ENCODE measurements at places on chromosomes 6 and 20.

DNA sequence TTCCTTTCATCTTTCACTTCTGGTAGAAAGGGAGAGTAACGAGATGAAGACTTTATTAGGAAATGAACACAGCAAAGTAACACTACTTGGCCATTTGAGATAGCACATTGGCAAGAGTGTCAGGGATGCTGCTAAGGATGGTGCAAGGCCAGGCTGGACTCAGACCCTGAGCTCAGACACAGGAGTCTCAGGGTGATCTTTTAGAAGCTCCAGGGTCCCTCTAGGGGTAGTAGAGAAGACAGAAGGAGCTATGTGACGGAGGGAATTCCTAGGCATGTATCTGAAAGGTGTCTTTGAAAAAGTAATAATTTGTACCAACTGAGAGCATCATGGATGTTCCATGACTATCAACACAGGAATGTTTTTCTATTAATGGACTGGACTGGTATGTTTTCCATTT, 436.5 kb downstream of the DHX35 start:
- H3K27me3 ChIP-seq = no peaks in the 10 kb centered on the region
- no peak overlapping the region for H3K27ac ChIP-seq
- DNase-seq = no peak
- no peaks in the 10 kb centered on the region for H3K4me1 ChIP-seq

DNA sequence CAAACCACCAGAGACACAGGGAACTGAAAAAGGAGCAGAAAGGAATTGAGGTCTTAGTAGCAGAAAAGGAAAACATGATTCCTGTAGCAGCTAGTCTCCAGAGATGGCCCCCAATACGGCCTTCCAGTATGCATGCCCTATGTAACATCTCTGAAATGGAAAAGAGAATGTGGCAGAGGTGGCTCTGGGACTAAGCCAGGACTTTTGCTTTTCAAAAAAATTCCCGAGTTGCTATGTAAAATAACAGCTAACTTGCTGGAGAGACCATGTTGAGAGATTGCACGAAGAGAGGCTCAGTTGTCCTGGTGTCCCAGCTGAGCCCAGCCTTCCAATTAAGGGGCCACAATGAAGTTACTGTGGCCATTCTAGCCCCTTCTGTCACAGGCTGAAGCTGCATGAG, 27.7 kb downstream of the IL20RA start:
- H3K4me3 ChIP-seq = no peak overlapping the region
- no peak overlapping the region for H3K27ac ChIP-seq
- no peak for DNase-seq
- H3K4me1 ChIP-seq = no peaks in the 10 kb centered on the region

- H3K4me3 ChIP-seq = no peak overlapping the region
- DNase-seq = no peak
- H3K36me3 ChIP-seq = peaks cover 53% of the 10 kb centered on the region
These were observed 27.3 kb downstream of the CDK5RAP1 start for GRCh38 chr20:33373735-33374605.

GRCh38 chr6:1591926-1592325, 17.8 kb upstream of the FOXC1 start:
- no peak overlapping the region for H3K4me3 ChIP-seq
- H3K36me3 ChIP-seq = no peaks in the 10 kb centered on the region
- DNase-seq = no peak
- H3K4me1 ChIP-seq = peaks cover 3% of the 10 kb centered on the region
- H3K27ac ChIP-seq = no peak overlapping the region

- no peaks in the 10 kb centered on the region for H3K36me3 ChIP-seq
These were observed 1038.4 kb downstream of the EPHA7 start for GRCh38 chr6:92380803-92381601.

- no peak for DNase-seq
- H3K4me3 ChIP-seq = no peak overlapping the region
- H3K27ac ChIP-seq = no peak overlapping the region
These were observed 43.2 kb upstream of the AKAP12 start for GRCh38 chr6:151196555-151196954.

DNA sequence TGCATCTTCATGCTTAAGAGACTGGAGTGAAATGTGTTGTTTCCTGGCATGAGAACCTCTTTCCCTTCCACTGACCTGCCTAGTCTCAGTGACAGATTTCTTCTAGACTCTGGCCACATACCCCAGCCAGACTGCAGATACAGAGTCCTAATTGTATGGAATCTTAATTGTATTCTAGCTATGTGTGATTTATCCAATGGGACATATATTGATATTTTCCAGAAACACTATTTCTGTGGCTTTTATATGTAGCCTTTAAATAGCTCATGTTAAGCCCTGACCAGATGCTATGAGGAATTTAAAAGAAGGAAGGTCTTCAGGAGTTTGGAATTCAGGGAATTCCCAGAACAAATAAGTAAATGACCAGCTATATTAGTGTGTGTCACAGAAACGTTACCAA, 99.0 kb downstream of the FIG4 start:
- H3K4me1 ChIP-seq = peaks cover 10% of the 10 kb centered on the region
- H3K4me3 ChIP-seq = no peak overlapping the region
- H3K27ac ChIP-seq = no peak overlapping the region
- DNase-seq = no peak
- H3K27me3 ChIP-seq = no peaks in the 10 kb centered on the region
- peaks cover 11% of the 10 kb centered on the region for H3K36me3 ChIP-seq

- H3K27ac ChIP-seq = no peak overlapping the region
- H3K4me1 ChIP-seq = no peaks in the 10 kb centered on the region
- H3K36me3 ChIP-seq = no peaks in the 10 kb centered on the region
- no peak for DNase-seq
- H3K4me3 ChIP-seq = no peak overlapping the region
These were observed 38.0 kb downstream of the RCAN2 start for GRCh38 chr6:46453216-46453615.

- no peaks in the 10 kb centered on the region for H3K36me3 ChIP-seq
- H3K27me3 ChIP-seq = no peaks in the 10 kb centered on the region
- peaks cover 14% of the 10 kb centered on the region for H3K4me1 ChIP-seq
- H3K27ac ChIP-seq = no peak overlapping the region
- no peak for DNase-seq
These were observed 37.7 kb downstream of the FOXO3 start for GRCh38 chr6:108598305-108598863.

GRCh38 chr20:51848346-51848745, 46.0 kb upstream of the SALL4 start:
- H3K4me3 ChIP-seq = no peak overlapping the region
- H3K4me1 ChIP-seq = no peaks in the 10 kb centered on the region
- DNase-seq = no peak
- no peaks in the 10 kb centered on the region for H3K27me3 ChIP-seq
- no peaks in the 10 kb centered on the region for H3K36me3 ChIP-seq

GRCh38 chr6:146984251-146984924, 219.8 kb upstream of the STXBP5 start:
- no peak overlapping the region for H3K4me3 ChIP-seq
- DNase-seq = no peak
- no peaks in the 10 kb centered on the region for H3K27me3 ChIP-seq
- no peak overlapping the region for H3K27ac ChIP-seq
- no peaks in the 10 kb centered on the region for H3K36me3 ChIP-seq

- peaks cover 29% of the 10 kb centered on the region for H3K36me3 ChIP-seq
- no peaks in the 10 kb centered on the region for H3K27me3 ChIP-seq
- no peak overlapping the region for H3K4me3 ChIP-seq
- H3K27ac ChIP-seq = no peak overlapping the region
- peaks cover 45% of the 10 kb centered on the region for H3K4me1 ChIP-seq
These were observed 6.2 kb downstream of the LATS1 start for GRCh38 chr6:149711711-149712110.

- no peak overlapping the region for H3K4me3 ChIP-seq
- no peak for DNase-seq
- H3K27me3 ChIP-seq = peaks cover 80% of the 10 kb centered on the region
- H3K27ac ChIP-seq = no peak overlapping the region
- H3K4me1 ChIP-seq = peaks cover 3% of the 10 kb centered on the region
These were observed 114.7 kb upstream of the AFDN start for GRCh38 chr6:167711768-167712730.

- no peaks in the 10 kb centered on the region for H3K27me3 ChIP-seq
- peak overlapping the region; percentile 29 for H3K27ac ChIP-seq
- peaks cover 68% of the 10 kb centered on the region for H3K36me3 ChIP-seq
- H3K4me3 ChIP-seq = no peak overlapping the region
These were observed 105.8 kb upstream of the TRAF3IP2 start for GRCh38 chr6:111711476-111711875.

- H3K4me1 ChIP-seq = peaks cover 58% of the 10 kb centered on the region
- H3K4me3 ChIP-seq = no peak overlapping the region
- no peaks in the 10 kb centered on the region for H3K27me3 ChIP-seq
- H3K27ac ChIP-seq = peak overlapping the region; percentile 91
- H3K36me3 ChIP-seq = peaks cover 12% of the 10 kb centered on the region
These were observed 63.4 kb downstream of the PRDM1 start for GRCh38 chr6:106149472-106150069.

DNA sequence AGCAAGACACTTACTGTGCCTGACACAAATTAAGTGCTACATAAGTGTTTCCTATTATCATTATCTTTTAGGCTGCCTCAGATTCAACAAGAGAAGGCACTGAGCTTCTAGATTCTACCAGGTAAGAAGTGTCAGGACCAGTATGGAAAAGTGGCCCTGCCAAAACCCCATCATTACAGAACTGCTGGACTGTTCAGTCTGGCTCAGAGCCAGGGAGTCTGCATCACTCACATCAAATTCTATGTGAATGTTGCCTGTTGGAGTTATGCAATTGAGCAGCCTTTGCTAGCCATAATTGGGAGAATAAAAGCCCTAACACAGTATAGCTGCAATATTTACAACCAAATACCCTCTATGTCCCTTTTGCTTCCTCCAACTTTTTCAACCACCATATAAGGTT, 70.9 kb downstream of the ATG5 start:
- H3K36me3 ChIP-seq = peaks cover 4% of the 10 kb centered on the region
- no peak for DNase-seq
- H3K27me3 ChIP-seq = no peaks in the 10 kb centered on the region
- H3K4me1 ChIP-seq = peaks cover 2% of the 10 kb centered on the region
- no peak overlapping the region for H3K27ac ChIP-seq
- no peak overlapping the region for H3K4me3 ChIP-seq

Data from activated CD8-positive, alpha-beta T cell treated with anti-CD3 and anti-CD28 coated beads, Interleukin-2, amount 10 ng/mL, durations not matched to agents 7 days and 5 days (primary cell).